CD4-positive, alpha-beta T cell (primary cell): ENCODE measurements at places on chromosomes 13 and 19.

DNA sequence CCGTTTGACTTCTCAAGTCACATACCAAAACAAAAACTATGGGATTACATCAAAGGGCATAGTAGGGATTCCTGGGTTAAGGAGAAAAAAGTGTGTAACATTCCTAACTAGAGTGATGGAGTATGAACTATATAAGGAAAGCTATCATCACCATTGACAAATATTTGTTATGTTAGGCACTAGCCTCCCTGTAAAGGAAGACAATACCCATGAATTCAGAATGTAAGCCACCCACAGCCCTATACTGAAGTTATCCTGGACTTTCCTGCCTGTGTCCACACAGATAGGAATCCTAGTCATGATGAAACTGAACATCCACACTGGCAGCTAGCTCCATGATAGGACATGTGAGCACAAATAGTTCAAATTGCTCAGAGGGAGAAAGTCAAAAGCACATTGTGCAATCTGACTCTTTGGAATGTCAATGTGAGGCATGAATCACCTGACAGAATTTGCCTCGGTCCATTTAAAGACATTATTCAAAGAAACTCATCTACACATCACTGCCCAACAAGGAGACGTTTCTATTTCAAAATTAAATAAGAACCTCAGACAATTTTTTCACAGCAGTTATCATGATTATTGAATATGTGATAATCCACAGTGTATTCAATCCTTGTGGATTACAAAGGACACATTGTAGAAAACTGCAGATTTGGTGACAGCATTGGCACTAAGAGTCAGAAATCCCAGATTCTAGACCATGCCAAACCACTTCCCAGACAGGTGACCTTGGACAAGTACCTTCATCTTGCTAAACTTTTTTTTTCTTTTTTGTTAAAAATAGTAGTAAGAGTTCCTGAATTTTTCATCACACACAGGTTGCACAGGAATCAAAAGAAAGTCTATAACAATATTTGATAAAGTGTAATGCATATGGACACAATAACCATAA is 529.3 kb downstream of the IRS2 start:
- no peak for DNase-seq

- no peak for DNase-seq
These were observed 66.4 kb downstream of the ZAR1L start for GRCh38 chr13:32248801-32249200.

DNA sequence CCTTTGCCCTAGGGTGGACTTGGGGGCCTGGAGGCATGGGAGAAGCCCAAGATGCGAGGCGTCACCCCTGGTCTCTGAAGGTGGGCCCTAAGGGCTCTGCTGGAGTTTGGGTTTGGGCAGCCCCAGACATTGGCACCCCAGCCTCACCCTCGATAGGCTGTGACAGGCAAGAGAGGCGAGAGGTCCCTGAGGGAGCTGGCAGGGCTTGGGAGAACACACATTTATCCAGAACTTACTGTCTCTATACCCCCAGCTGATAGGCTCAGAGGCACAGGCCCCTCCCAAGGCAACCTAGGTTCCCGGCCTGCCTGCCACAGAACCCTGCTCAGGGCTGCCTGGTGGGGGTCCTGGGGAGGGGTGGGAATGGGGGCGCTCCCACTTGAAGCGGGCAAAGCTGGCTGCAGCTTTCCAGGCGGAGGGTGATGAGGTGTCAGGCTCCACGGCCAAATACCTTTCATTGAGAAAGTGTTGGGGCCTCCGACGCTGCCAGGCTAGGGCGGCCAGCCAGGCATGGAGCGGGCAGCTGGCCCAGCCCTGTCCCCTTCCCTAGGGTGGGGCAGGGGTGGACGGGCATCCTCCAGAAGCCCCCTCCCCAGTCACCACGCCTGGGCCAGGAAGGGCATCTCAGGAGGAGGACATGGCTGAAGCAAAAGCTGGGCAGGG is 9.7 kb downstream of the CILP2 start:
- DNase-seq: no peak

- DNase-seq: no peak
These were observed 8.8 kb downstream of the RNF6 start for GRCh38 chr13:26213345-26213744.

DNA sequence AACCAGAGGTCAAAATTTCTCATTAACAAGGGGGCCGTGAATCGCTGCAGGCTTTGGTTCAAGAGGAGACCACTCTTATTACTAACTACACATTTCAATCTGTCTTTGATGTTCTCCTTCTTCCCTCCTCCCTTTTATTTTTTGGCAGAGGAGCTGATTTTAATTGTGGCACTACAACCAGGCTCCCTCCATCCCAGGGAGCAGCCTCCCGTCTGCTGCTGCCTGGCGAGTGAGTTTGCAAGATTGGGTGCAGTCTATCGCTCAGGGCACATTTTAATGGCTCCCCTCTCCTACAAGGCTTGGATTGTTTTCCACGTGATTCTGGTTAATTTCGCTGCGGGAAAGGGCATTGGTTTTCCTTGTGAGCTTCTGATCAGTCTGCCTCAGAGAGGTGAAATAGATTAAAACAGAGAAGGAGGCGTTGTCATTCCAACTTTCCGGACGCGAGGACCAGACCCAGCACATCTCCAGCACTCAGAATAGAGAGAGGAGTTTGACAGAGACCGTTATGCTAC is 81.4 kb downstream of the KCTD15 start:
- no peak for DNase-seq

- DNase-seq: no peak
These were observed 7.4 kb downstream of the RAP2A start for GRCh38 chr13:97441368-97441767.

GRCh38 chr13:94178625-94179244 is 300.7 kb downstream of the DCT start:
- no peak for DNase-seq
